Spleen (tissue), 13 donors: ENCODE measurements at places on chromosomes 3 and 15.

GRCh38 chr15:31172606-31173005, 71.1 kb upstream of the TRPM1 start:
- no peak for DNase-seq

DNA sequence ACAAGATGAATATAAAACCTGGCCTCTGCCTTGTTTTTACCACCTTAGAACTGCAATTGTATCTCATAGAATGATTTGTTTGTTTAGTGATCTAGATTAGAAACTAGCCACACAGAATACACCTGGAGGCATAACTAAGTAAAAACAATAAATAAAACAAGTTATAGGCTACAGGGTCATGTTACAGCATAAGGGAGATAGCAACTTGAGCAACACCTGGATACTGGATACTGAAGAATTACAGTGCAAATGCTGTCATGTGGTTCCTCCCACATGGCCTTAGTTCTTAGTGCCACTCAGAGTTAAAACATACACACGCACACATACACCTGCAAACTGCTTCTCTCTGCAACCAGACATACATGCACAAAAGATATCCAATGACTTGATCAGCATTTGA, 563.4 kb upstream of the DPPA4 start:
- DNase-seq, result no peak

DNA sequence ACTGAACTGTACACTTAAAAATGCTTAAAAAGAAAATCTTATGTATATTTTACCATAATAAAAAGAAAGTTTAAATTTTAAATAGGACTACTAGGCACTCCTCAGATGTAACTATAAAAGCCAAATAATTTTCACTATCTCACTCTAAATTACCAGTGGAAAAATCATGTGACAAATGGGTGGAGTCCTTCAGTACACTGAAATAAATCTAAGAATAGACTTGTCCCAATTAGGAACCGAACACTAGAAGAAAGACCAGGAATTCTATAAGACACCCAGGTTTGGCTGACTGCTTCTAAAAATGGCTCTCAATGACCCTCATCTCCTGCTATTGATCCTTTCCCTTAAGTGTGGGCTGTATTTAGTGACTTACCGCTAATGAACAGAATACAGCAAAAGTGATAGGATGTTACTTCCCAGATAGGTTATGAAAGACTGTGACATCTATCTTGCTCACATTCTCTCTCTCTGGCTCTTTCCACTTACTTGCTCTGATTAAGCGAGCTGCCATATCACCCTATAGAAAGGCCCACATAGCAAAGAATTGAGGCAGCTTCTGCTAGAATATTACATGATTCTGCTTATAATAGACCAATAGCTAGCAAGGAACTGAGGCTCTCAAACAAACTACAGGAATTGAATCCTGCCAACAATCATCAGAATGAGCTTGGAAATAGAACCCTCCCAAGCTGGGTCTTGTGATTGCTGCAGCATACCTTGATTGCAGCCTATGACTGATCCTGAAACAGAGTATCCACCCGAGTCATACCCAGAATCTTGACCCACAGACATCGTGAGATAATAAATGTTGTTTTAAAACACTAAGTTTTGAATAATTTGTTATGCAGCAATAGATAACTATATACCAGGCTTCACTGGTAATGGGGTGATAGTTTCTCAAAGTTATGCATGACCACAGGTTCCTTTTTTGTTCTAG, 16.9 kb downstream of the TTBK2 start:
- no peak for DNase-seq

DNA sequence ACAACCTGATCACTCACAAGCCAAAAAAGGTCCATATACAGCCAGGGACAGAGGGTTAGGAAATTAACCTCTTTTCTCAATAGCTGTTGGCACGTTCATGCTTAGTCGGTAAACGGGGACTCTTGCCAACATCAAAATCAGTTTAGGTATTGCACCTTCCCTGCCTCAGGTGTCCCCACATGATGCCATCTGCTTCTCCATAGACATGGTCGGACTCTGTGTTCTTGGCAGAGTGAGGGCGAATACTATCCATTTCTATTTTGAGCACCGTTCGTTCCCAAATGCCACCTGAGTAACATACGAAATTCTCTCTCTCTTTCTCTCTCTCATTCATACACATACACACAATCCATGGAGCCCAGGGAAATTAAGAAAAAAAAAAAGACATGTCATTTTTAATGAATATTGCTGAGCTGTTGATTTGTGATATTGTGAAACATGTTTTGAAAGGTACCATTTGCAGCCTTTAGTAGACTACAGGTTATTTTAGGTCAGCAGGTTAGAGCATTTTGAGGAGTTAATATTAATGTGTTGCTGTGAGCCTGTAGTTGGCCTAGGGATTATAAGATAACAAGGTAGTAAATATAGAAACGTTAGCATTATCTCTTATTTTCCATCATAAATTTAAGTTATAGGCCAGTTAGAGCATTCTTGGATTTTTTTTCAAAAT, 78.5 kb downstream of the GHSR start:
- no peak for DNase-seq

GRCh38 chr3:159919873-159920272, 68.8 kb upstream of the IL12A start:
- no peak for DNase-seq

DNA sequence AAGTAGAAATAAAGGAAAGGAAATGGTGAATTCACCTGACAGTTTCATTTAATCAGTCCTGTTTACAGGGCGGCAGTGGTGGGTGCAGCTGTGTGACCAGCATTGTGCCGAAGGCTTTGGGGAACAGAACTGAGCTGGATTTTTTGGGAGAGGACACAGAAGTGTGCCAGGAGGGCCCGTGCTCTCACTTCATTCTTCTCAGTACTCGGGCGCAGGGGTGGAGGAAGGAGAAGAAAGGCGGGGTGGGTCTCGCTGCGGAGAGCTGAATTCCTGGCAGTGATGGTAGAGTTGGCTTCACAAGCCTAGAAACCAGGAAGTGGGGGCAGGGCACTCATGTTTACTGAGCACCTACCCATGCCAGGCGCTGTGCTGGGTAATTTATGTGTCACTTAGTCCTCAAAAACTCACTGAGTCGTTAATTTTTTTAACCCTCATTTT, 64.6 kb downstream of the CRTC3 start:
- peak; percentile 95 for DNase-seq

- DNase-seq, result no peak
These were observed 63.0 kb downstream of the FRMD5 start for GRCh38 chr15:44132057-44132456.

DNA sequence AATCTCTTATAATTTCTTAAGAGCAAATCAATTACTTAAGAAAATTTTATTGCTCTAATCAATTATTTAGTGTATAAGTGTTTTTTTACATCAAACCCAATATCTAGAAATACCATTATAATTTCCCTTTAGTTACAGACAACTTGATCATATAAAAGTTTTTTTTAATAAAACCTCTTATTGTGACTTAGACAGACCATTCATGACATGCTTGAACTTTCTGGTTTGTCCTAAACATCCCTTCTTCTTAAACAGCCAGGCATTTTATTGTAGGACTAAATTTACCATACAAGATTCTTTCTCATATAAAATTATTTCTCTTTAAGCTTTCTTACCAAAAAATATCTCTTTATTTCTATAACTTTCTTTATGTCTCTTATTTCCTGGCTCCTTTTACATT, 164.5 kb downstream of the SUCNR1 start:
- DNase-seq, result no peak

DNA sequence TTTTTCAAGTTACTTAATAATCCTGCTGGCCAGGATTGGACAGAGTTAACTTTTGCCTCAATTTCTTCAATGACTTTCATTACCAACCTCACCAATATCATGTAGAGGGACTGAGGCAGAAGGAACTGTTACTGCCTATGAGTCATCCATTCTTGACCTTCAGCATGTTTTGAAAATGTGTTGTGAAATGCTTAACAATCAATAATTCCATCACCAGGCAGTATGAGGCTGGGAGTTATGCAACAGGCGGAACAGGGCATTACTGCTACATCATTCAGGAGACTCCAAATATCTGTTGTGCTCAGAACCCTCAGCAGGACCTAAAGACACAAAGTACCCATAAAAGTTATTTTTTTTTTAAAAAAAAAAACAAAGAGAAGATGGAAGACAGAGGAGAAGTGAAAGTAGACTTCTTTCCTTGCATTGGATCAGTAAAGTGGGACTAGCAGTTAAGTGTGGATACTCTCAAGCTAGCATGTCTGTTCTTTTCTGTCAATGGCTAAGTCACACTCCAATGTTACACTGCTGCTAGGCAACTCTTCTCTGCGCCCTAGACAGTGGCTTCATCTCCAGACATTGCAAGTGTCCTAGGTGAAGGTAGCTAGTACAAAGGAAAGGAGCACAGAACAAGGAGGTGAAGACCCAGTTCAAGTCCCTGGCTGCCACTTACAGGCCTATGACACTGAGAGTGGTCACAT, 184.9 kb upstream of the LPP start:
- no peak for DNase-seq

DNA sequence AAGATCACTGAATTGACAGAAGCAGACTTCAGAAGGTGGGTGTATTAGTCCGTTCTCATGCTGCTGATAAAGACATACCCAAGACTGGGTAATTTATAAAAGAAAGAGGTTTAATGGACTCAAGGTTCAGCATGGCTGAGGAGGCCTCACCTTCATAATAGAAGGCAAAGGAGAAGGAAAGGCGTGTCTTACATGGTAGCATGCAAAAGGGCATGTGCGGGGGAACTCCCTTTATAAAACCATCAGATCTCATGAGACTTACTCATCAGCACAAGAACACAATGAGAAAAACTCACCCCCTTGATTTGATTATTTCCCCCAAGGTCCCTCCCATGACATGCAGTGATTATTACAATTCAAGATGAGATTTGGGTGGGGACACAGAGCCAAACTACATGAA, 416.3 kb upstream of the EPHA3 start:
- DNase-seq, result no peak

- no peak for DNase-seq
These were observed 145.1 kb downstream of the LPP start for GRCh38 chr3:188299068-188299467.
